ENCODE measurements at places on chromosomes 13 and 19.

- DNase-seq: no peak
Measured at GRCh38 chr19:41740415-41741243, 14.7 kb upstream of the CEACAM6 start.

- DNase-seq: no peak
Measured at GRCh38 chr19:13036366-13036976, 41.2 kb downstream of the NFIX start.

DNA sequence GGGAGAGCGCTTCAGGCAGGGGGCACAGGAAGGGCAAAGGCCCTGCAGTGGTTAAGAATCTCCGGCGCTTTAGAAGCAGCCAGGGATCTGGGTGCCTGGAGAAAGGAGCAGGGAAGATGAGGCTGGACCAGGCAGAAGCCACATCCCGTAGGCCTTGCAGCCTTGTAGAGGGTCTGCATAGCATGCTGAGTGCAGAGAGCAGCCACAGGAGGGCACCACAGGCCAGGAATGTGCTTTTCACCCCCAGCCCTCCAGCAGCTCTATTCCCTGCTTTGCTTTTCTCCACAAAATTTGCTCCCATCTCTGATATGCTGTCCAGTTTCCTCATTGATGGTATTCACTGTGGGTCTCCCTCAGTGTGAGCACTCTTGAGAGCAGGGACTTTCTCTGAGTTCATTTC is 5.7 kb downstream of the WDR62 start:
- DNase-seq: no peak

DNA sequence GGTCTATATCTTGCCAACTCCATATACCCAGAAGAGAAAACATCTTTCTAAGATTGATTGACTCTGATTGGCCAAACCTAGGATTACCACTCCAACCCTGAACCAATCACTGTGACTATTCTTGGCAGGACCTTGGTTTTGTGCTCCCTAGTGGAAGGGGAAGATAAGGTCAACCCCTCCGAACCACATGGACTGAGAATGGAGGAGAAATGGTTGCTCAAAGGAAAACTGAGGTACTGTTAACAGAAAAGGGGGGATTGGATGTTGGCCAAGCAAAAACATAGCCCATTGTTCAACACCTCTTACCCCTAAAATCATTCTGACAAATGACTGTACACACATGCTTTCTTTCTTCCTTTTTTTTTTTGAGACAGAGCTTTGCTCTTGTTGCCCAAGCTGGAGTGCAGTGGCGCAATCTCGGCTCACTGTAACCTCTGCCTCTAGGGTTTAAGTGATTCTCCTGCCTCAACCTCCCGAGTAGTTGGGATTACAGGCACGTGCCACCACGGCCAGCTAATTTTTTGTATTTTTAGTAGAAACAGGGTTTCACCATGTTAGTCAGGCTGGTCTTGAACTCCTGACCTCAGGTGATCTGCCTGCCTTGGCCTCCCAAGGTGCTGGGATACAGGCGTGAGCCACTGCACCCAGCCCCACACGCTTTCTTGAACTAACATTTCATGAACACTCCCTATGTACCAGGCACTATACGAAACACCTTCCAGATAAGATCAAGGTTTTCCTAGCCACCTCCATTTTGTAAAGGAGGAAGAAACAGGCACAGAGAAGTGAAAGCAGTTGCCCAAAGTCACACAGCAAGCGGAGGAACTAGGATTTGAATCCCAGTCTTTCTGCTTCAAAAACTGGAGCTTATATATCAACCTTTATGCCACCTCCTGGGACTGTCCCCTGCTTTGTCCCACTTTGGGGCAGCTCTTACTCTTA is 6.5 kb downstream of the MEIOSIN start:
- DNase-seq: no peak

- no peak for DNase-seq
Measured at GRCh38 chr19:14381689-14382474, 638 bp downstream of the ADGRE5 start.

GRCh38 chr13:20940083-20940482 is 37.5 kb upstream of the XPO4 start:
- no peak for DNase-seq

- DNase-seq: no peak
Measured at GRCh38 chr13:100063333-100063732, 25.6 kb upstream of the PCCA start.

DNA sequence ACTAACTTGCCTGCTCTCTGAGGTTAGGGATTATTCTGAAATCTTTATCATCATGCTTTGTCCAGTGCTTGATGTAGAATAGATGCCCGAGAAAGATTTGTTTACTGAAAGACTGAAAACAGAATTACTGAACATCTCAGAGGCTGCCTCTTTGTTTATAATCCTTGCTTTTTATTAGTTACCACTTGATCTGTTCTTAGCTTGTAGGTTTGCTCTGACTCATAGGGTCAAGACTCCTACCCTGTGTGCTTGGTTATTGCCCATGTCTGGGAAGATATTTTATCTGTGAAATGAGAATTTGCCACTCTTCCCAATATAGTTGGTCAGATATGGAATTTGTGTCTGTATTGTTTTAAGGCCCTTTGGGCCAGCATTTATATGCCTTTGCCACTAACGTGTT is 675.3 kb downstream of the DIAPH3 start:
- no peak for DNase-seq

DNA sequence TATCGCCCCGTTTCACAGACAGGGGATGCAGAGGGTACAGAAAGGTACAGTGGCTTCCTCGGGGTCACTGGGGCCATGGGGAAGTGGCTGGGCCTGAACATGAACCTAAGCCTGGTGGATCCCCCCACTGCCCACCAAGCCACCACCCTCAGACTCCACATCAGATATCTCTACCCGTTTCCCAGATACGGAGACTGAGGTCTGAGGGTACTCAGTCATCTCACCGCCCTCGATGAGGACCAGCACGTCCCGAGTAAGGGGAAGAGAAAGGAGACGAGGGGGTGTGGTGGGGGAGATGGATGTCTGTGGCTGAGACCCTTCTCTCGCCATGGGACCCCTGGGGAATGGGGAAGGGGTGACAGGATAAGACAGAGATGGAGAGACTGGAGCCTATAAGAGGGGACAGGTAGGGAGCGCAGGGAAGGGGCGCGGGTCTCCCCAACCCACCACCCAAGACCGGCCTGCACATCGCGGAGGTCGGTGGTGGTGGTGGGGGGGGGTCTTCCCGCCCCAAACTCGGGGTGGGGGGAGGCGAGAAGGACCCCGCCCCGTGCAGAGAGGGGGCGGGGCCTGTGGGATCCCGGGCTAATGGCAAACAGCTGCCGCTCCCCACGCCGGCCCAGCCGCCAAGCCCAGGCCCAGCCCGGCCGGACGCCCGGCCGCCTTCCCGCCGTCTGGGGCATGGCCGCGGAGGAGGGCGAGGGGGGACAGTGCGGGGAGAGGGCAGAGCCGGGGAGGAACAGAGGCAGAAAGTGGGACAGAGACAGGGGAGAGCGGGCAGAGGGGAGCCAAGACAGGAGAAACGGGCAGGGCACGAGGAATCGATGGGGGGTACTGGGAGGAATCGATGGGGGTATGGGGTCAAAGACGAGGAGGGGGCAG is 698 bp downstream of the KANK2 start:
- no peak for DNase-seq

DNA sequence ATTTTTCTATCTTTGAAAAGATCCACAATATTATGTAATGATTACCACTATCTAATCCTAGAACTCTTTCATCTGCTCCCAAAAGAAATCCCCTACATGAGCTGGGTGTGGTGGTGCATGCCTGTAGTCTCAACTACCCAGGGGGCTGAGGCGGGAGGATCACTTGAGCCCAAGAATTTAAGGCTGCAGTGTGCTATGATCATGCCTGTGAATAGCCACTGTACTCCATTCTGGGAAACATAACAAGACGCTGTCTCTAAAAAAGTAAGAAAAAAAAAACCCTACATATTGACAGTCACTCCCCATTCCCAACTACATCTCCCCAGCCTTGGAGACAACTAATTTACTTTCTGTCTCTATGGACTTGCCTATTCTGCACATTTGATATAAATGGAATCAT is 1.1 kb upstream of the ZNF226 start:
- DNase-seq: no peak

DNA sequence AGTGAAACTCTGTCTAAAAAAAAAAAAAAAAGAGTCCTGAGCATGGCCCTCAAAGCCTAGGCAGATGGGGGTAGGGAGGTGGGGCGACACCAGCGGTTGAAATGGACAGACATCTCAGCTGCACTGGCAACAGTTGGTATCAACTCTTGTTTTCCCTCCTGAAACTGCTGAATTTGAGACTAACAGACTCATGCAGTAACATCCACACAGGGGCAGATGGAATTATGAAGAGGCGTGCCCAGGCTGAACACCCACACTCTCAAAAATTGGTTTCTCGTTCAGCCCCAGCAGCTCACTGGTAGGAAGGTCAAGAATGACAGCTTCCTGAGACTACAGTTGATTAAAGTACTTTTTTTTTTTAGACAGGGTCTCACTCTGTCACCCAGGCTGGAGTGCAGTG is 24.1 kb downstream of the PBX4 start:
- DNase-seq: no peak

DNA sequence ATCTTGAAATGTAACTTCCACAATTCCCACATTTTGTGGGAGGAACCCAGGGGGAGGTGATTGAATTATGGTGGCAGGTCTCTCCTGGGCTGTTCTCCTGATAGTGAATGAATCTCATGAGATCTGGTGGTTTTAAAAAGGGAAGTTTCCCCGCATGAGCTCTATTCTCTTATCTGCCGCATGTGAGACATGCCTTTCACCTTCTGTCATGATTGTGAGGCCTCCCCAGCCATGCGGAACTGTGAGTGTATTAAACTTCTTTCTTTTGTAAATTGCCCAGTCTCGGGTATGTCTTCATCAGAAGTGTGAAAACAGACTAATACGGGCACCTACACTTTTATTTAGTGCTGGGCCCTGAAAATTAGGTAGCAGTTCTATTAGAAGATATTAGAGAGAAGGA is 45.8 kb downstream of the TNFSF13B start:
- DNase-seq: no peak

- DNase-seq: no peak
Measured at GRCh38 chr13:77991003-77991402, 72.4 kb upstream of the EDNRB start.

DNA sequence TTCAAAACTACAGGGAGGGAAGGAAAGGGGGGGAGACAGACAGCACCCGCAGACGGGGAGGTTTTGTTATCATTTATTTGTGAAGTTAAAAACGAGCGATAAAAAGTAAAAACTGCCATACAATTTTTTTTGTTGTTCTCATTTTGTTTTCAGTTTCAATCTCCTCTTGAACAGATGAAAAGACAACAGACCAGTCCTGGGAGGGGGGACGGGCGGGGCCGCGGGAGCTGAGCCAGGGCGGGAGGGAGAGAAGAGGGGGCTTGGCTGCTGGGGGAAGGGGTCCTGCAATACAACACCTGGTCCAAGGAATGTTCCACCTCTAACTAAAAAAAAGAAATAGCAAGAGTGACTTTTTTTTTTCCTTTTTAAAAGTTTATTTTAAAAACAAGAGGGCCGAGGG is 11.3 kb downstream of the KHSRP start:
- no peak for DNase-seq

- peak; percentile 16 for DNase-seq
Measured at GRCh38 chr13:27043013-27043412, 128.6 kb downstream of the USP12 start.

DNA sequence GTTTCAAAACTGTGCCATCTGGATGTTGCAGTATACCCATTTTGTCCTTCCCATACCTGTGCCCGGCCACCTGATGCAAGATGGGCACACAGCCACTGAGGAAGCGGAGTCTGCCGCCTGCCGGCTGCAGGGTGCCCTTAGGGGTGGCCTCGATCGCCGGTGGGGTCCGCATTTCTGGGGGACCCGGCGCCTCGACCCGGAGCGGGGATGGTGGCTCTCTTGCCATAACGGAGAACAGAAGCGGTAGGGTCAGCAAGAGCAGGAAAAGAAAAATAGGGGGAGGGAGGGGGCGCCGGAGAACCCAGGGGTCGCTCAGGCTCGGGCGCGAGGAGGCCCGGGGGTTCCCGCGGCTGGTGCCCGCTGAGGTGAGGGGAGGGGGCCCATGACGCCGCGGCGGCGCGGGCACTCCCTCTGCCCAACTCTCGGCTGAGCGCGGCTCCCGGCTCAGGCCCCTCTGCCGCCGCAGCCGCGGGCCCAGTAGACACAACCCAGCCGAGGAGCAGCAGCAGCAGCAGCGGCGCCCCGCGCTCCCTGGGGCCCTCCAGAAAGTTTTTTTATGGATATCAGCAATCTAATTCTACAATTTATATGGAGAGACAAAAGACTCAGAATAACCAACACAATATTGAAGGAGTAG is 13.8 kb upstream of the CYP4F2 start:
- DNase-seq: no peak

DNA sequence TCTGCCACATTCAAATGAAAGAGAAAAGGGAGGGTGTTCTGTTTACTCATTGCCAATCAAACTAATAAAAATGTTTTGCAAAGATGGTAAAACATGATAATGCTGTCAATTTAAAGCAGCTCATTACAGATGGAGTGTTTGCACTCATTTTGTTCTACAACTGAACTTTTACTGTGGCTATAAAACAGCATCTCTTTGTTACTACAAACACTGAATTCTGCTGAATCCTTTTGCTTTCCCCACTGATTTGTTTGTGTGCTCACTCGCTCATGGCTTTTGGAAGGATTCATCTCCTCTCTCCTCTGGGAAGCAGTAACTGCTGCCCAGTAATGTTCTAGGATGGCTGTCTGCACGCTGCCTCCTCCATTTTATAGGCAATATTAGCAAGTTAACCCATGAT is 434.5 kb downstream of the PCDH9 start:
- DNase-seq: no peak

GRCh38 chr13:96308568-96308967 is 218.7 kb downstream of the HS6ST3 start:
- no peak for DNase-seq

GRCh38 chr19:43752287-43752875 is 2.4 kb downstream of the SMG9 start:
- DNase-seq: no peak

DNA sequence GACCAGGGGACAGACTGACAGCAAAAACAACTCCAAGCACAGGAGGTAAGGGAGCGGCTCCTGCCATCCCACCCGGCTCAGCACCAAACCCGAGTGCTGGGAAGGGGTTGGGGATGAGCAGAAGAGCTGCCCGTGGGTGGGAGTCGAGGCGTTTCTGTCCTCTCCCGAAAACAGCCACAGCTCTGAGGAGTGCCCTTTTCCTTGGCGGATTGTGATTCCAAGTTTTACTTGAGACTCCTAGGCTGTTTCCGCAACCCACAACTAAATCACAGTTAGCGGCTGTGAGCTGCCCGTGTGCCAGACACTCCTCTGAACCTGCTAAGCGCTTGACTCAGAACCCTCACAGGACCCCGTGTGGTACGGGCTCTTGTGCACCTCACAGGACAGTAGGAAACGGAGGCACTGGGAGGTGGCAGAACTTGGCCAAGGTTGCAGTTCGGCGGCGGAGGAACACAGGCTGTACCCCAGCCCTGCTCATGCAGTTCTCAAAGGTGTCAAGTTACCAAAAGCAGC is 21.4 kb downstream of the CFAP97D2 start:
- DNase-seq: no peak

GRCh38 chr13:47503475-47503874 is 497.6 kb downstream of the SUCLA2 start:
- no peak for DNase-seq

Measured in anterior cingulate cortex (tissue), 58 donors.